Left ventricle myocardium superior (tissue), 1 donor: ENCODE measurements at places on chromosomes 5 and 9. TPM values are rescaled to one million over a fixed set of nuclear protein-coding genes. Genes with fewer than 3 reads are reported as not detected.

GRCh38 chr5:54086191-54086590 is 224.2 kb downstream of the ARL15 start:
- no peak for DNase-seq

DNA sequence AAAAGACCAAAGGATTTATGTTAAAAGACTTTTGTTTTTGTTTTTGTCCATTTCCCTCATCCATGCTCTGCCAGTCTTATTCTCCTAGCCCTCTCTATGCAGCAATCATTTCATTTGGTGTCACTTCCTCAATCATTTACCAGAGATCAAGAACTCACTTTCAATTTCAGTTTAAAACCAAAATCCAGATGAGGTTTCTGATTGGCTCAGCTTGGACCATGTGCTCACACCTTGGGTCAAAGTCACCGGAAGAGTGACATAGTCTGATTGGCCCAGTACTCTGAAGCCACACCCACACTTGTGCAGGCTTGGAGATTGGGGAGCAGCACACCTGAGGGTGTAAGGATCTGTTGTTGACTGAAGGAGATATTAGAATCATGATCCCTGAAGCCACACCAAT is 79.6 kb downstream of the TLR4 start:
- no peak for DNase-seq

The PCDHGA3 gene
- 12.1 TPM for total RNA-seq

The PIP5K1B gene
- total RNA-seq = 85.3 TPM

The SLC1A3 gene
- 105 TPM for total RNA-seq

- DNase-seq = peak; percentile 64
These were observed 230.2 kb upstream of the DAPK1 start for GRCh38 chr9:87267251-87268070.
